ENCODE measurements at places on chromosomes 2 and 18.

- no peak for DNase-seq
Observed at GRCh38 chr2:141029428-141030078, 1101.3 kb downstream of the LRP1B start.

DNA sequence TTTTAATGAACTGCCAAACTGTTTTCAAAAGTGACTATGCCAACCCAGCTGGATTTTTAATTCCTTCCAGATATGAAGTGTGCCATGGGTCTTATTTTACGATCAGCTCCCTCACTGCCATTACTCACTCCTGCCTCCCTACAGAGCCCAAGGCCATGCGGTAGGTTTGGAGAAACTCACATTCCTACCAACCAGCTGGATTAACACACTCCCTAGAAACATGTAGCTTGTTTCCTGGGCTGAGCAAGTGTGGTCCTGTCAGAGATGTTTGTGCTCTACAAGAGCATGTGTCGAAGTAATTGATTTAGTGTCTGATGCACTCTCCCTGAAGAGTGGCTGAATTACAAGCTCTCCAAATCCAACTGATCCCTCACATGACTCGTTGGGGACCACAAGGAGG is 82.5 kb downstream of the SPP2 start:
- no peak for DNase-seq

GRCh38 chr2:219570194-219570923 is 980 bp downstream of the OBSL1 start:
- no peak for DNase-seq

DNA sequence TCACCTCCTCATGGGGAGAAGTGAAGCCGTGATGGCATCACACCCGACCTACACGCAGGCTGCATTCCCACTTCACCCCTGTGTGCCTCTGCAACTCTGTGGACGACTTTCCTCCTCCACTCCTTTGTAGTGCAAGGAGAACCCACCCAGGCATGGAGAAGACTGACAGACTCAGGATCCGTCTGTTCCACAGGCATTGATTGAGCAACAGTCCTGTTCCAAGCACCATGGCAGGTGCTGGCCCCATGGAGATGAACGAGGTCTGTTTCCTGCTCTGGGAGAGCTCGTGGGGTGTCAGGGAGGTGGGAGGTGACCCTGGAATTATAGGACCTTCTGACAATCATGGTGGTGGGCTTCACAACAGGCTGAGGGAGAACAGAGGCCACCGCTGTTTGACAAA is 284.7 kb upstream of the HDAC4 start:
- no peak for DNase-seq

GRCh38 chr2:117693651-117694050 is 120.8 kb upstream of the DDX18 start:
- no peak for DNase-seq

- no peak for DNase-seq
Observed at GRCh38 chr2:177076636-177077179, 135.9 kb upstream of the HNRNPA3 start.

GRCh38 chr2:112216167-112216566 is 38.7 kb downstream of the ZC3H8 start:
- peak; percentile 5 for DNase-seq

DNA sequence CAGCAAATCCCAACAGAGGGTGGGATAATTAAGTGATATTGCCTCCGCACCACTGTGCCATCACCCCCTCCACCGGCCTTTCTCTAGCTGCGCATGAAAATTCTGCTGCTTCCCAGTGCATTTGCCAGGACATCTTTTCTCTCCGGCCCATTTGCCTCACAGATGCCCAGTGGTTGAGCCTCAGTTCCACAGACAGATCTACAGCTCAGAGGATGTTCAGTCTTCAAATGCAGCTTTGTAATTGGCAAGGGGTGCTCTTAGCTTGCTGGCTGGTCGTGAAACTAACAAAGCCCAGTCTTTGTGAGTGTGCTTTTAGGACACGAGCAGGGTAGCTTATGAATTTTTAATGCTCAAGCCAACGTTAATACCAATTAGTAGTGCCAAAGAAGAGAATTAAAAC is 253.3 kb upstream of the REV1 start:
- no peak for DNase-seq

DNA sequence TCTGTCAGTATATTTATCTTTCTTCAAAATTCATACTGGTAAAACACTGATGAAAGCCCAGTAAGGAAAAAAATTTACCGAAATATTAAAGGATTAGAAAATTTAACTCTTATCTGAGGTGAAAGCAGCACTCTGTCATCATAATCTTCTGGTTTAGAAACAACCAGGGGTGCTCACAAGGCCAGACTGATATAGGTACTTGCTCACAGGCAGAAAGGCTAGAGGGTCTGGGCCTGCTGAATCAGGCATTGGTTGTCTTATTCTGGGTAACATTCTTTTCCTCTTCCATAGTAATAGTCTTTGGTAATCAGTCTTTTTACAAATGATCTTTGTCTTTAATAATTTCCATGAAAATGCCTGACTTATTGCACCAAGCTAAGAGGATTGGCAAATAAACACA is 221.4 kb upstream of the TFPI start:
- DNase-seq = no peak

DNA sequence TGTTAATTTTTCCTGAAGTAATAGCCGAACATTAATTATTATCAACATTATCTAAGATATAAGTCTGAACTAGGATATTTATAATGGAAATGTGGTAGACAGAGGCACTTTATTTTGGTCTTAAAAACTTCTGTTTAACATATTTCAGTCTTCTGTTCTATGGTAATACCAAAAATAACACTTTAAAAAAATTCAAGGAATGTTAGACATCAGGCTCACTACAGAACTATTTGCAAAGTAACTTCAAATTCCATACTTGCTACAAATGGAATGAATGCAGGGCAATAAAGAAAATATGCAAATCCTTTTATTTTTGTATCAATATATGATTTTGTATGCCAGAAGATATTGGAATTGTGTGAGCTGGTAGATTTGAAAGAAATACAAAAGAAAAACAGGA is 345.5 kb upstream of the DSEL start:
- no peak for DNase-seq

- DNase-seq = no peak
Observed at GRCh38 chr2:12988279-12988678, 271.5 kb downstream of the TRIB2 start.

GRCh38 chr2:15764683-15765011 is 173.0 kb downstream of the DDX1 start:
- DNase-seq = no peak

- no peak for DNase-seq
Observed at GRCh38 chr2:217436386-217436785, 566.4 kb downstream of the TNS1 start.

Data from BE2C (cell line).